ENCODE measurements at places on chromosomes 7 and 10. TPM values are rescaled to one million over a fixed set of nuclear protein-coding genes. Genes with fewer than 3 reads are reported as not detected.

Gene SNX10
- total RNA-seq: 4.3 TPM

Gene ZPBP
- total RNA-seq: not detected

Gene PRKCQ
- 0.71 TPM for total RNA-seq

Gene UNCX
- total RNA-seq: not detected
